ENCODE measurements at places on chromosomes 3 and 15. TPM values are rescaled to one million over a fixed set of nuclear protein-coding genes. Genes with fewer than 3 reads are reported as not detected.
A peak's percentile ranks its signal among the peaks of the same experiment; 100 is the strongest.

GOLGA6L25 gene
- not detected for polyA plus RNA-seq

ATP13A4 gene
- polyA plus RNA-seq, result 0.10 TPM

MST1R gene
- polyA plus RNA-seq, result 0.64 TPM

TP53BP1 gene
- polyA plus RNA-seq, result 48.3 TPM

TMC3 gene
- polyA plus RNA-seq, result not detected

WDR49 gene
- not detected for polyA plus RNA-seq

SKOR1 gene
- polyA plus RNA-seq, result 0.02 TPM

SPTBN5 gene
- polyA plus RNA-seq, result 0.05 TPM

ROPN1 gene
- polyA plus RNA-seq, result not detected

COLQ gene
- 1.6 TPM for polyA plus RNA-seq

SERINC4 gene
- not detected for polyA plus RNA-seq

ILDR1 gene
- polyA plus RNA-seq, result not detected

VEPH1 gene
- polyA plus RNA-seq, result 17.9 TPM

EXD1 gene
- not detected for polyA plus RNA-seq

SERPINI1 gene
- polyA plus RNA-seq, result 1.5 TPM

MOBP gene
- polyA plus RNA-seq, result not detected

DNA sequence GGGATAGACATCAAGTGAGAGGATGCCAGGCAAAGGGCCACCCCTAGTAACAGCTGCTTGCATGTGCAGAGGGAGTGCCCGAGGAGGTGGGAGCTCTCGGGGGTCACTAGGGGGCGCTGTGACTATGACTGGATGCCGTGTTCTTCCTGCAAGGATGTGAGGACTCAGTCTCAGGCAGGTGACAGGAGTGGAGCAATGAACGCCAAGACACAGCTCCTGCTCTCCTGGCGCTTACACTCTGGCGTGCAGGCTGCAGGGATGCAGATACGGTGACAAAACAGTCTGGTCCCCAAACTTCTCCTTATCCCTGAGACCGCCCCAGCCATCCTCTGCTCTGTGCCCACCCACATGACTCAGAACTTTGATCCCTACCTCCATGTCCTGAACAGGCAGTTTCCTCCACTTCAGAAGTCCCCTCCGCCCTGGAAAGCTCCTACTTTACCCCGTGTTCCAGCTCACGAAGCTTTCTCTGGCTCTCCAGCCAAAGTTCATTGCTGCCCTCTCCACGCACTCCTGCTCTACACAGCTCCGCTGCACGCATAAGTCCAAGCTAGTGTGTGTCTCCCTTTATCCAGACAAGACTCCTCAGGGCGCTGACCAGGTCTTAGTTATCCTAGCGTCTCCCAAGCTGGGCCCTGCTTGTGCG lies 14.7 kb downstream of the RHOV start:
- DNase-seq, result no peak

DNA sequence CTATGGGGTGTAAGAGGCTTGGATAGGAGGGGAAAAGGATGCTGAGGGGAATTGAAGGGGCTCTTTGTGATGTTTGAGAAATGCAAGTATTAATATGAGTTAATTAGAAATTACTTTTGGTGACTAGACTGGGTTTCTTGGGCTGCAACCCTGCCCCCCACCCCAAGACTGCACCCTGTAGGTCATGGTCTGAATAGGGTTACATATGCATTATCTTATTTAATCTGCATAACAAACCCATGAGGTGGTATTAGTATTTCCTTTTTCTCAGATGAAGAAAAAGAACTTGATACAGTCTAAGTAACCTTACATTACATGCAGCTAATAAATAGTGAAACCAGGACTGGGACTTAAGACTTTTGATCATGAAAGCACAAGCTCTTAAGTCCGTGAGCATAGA lies 5.6 kb upstream of the ZBTB38 start:
- DNase-seq, result no peak

DNA sequence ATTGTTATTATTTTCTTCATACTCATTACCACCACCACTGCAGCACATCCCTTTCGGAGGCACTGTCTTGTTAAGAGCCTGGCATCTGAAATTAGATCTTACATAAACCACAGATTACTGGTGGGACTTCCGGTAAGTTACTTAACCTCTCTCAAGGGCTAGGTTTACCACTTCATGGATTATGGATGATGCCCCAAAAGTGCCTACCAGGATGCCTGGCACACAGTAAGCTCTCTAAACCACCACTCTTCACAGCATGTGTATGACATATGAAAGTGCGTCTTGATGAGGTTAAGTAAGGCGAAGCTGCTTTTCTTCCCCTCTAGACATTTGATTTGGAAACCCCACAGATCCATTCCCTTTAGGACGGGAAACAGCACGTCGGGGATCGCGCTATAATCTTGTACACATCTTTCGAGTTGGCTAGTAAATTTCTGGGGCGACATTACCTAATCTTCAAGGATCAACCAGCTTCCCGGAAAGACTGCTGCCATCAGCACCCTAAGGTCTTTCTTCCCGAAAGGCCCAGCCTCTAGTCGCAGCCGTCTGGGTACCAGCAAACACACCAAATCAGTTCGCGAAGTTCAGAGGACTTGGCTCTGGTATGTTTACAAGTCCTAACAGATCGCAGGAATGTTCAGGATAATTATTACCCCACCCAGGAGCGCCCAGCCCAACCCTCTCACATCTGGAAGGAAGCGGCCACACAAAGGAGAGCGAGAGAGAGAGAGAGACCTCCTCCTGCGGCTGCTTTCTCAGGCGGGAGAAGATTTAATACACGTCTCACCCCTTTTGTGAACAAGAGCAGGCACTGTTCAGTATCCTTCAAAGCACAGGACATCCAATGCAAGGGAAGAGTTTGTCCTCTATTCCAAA lies 155.1 kb upstream of the FRMD4B start:
- no peak for DNase-seq

DNA sequence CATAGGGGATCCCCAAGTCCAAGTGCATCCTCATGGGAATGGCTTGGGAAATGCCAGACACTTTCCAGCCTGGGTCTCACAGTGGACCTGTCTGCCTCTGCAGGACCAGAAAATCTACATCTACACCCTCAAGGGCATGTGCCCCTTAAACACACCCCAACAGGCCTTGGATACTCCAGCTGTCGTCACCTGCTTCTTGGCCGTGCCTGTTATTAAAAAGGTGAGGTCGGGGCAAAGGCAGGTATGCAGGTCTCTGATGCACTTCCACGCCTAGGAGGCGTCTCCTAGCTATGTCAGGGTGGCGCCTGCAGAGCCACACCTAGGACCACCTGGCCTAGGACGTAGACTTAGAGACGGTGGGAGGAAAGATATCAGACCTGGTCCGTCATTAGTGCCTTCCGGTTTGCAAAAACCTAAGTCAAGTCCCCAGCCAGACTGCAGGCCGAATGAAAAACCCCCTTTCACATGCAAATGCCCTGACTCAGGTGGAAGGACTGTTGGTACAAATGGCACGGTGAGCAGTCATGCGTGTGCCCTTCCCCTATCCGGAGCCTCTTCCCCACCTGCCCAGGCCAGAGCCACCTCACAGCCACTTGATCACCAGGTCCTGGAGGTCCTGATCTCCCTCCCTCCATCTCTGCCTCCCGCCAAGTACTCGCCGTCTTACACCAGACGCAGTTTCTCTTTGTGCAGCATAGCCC lies 143.5 kb downstream of the LRRK1 start:
- DNase-seq, result no peak

- DNase-seq, result no peak
Observed at GRCh38 chr3:55060896-55061719, 133.2 kb upstream of the LRTM1 start.

DNA sequence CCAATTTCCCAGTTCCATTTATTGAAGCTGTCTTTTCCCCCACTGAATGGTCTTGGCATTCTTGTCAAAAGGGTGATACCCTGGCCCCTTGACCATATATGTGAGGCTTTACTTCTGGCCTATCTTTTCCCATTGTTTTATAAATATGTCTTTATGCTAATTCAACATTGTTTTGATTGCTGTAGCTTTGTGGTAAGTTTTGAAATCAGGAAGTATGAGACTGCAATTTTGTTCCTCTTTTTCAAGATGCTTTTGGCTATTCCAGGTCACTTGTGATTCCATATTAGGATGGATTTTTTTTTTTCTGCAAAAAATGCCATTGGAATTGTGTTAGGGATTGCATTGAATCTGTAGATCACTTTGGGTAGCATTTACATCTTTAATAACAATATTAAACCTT lies 141.2 kb upstream of the MANF start:
- no peak for DNase-seq

DNA sequence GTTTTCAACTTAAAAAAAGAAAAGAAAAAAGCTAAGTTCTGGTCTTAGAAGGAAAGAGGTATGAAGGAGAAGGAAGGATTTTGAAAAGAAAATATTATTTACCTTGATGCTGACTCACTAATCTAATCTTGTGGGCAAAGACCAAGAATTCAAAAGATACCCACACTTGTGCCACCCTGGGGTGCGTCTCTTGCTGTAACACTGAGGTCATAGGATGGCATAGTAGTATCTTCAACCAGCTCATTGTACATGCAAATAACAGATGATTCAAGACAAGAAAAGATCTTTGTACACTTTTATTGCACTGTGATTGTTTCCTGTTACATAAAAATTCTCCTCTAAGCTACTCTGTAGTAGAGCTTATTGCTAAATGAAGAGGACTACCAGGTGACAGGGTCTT lies 17.3 kb downstream of the PLS1 start:
- no peak for DNase-seq

GRCh38 chr3:36193448-36193847 lies 186.9 kb upstream of the STAC start:
- no peak for DNase-seq

DNA sequence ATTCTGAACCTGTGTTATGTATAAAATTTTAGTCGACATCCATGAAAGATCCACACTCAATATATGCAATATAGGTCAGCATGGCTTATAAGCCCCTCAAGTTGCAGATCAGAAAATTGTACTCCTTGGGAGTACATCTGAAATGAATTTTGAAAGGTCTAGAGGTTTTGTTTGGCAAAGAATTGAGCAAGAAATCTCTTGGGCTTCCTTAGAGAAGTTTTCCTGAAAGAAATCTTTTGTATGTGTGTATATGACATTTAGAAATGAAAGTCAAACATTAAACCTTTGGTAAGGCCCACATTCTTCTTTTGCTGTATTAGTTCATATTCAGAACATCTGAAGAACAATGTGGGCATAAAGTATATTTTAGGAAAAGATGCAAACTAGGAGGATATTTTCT lies 1006.6 kb downstream of the NAALADL2 start:
- DNase-seq, result no peak

GRCh38 chr3:15493436-15493835 lies 28.1 kb downstream of the COLQ start:
- DNase-seq, result no peak

GRCh38 chr15:99435113-99435695 lies 130.6 kb upstream of the MEF2A start:
- no peak for DNase-seq

DNA sequence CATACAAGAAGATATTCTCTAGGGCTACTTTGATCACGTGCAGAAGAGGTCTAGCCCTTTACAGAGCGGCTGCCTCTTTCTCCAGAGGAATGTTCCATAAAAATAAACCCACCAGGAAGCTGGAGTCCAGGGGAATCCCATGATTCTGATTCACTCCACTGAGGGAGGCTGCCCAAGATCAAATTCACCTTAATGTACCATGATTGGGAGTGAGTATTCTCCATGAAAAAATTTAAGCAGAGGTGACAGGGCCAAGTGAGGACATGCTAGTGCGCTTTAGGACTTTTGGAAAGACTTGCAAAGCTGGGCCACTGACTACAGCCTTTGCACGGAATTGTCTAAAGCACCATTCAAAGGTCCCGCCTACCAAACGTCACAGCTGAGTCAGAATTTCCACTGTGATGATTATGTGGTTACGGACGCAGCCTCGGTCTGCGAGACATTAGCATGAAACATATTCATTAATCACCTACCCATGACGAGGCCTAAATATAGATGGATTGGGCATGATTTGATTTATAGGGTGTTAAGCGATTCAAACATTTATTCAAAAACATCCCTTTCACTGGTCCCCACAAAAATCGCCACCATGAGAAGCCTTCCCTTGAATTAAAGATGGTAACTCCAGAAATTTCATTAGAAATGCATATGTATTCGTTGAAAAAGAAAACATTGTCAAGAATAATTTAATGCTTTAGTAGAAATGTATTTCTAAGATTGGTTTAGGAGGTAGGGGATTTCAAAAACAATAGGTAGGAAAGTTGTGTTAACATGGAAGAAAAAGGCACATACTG lies 152.6 kb downstream of the GREM1 start:
- DNase-seq, result peak; percentile 90

GRCh38 chr15:101018016-101018415 lies 98.9 kb downstream of the LRRK1 start:
- DNase-seq, result no peak

DNA sequence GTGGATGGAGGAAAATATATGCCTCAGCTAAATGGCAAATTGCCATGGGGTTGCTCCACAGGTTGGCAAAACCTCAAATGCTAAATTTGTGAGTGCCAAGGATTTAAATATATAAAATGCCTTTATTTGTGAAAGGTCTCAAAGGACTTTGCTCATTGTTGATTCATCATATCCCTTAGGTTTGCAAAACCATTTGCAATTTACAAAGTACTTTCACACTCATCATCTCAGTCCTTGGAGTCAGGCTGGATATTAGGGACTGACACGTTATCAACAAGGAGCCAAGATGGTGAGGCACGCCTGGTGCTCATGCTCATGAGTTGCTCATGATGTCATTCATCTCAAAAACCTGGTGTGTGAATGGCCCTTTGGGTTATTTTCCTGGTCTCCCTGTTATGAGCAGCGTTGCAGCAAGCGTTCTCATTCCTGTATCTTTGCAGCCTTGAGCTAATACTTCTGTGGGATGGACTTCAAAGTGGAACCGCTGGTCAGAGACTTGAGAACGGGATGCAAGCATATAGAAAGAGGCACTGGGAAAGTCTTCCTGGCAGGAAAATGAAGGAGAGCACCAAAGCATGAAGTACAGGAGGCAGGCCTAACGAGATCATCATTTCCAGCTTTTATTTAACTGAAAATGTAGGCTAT lies 66.0 kb downstream of the MYO1E start:
- no peak for DNase-seq

- no peak for DNase-seq
Observed at GRCh38 chr3:58746758-58747157, 80.2 kb upstream of the FAM3D start.

GRCh38 chr3:10279384-10280176 lies 13.2 kb downstream of the GHRL start:
- DNase-seq, result no peak

DNA sequence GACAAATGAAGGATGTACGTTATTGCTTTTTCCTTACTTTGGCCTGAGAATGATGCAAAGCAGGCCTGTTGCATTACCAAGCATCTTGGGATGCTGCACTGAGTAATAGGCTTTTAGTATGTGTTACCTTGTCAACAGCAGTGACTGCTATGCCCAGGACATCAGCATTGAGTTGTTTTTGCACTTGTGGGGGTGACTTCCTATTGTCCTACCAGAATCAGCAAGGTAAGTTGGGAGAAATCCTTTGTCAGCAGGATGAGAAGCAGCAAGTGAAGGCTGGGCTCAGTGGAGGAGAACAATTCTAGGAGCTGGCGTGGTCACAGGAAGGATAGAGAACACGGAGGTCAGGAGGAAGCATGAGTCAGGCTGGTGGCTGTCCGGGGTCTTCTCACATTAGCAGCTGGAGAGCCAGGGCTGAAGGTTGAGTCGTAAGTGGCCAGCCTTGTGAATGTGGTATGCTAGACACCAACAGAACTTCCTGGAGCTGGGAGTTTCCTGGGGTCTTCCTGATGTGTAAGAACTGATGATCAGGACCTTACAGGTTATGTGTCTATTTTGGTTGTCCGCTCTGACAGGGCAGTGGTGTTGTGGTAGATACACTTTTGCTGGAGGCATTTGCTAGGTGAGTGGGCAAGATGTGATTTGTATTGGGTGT lies 142.7 kb downstream of the FNDC3B start:
- no peak for DNase-seq
